Kasumi-1 (cell line): ENCODE measurements at places on chromosomes 2 and 18.

DNA sequence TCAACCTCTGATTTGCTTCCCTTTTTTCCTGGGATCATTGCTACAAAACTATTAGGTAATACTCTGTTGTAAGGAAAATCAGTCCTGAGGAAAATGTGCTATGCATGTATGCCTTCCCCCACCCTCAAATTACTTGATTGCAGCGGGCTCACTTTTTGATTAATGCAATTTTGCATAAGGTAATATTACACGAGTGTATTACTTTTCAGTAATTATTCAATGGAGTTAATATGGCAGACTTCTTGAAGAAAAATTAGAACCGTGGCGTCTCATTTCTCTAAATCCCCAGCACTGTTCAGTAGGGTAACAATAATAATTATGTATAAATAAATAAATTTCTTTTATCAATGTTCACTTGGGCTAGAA, 527.6 kb upstream of the FANCL start:
- no peak for DNase-seq

- DNase-seq, result peak; percentile 44
These were observed 152.5 kb downstream of the TSN start for GRCh38 chr2:121907928-121908327.

DNA sequence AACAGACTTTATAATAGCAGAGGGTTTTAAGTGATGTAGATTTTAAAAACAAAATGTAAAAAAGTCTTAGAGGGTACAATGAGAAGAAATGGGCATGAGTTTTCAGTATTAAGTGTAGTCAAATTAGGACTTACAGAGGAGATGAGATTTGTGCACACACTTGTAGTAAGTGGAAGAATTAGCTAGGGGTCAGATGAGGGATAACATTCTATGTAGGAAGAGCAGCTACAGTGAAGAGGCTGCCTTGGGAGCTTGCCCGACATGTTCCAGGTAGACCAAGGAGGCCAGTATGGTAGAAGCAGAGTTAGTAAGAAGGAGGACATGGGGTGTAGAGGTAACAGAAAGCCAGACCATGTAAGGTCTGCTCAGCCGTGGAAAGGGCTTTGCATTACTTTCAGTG, 189.2 kb upstream of the DSEL start:
- peak; percentile 2 for DNase-seq

- peak; percentile 42 for DNase-seq
These were observed 24.3 kb upstream of the VIT start for GRCh38 chr2:36672199-36672598.

- peak; percentile 70 for DNase-seq
These were observed 153.0 kb upstream of the ITGA4 start for GRCh38 chr2:181304011-181304844.

- no peak for DNase-seq
These were observed 22.4 kb upstream of the MSGN1 start for GRCh38 chr2:17793803-17794354.
